ENCODE measurements at places on chromosomes 5 and 9.
A peak's percentile ranks its signal among the peaks of the same experiment; 100 is the strongest.

DNA sequence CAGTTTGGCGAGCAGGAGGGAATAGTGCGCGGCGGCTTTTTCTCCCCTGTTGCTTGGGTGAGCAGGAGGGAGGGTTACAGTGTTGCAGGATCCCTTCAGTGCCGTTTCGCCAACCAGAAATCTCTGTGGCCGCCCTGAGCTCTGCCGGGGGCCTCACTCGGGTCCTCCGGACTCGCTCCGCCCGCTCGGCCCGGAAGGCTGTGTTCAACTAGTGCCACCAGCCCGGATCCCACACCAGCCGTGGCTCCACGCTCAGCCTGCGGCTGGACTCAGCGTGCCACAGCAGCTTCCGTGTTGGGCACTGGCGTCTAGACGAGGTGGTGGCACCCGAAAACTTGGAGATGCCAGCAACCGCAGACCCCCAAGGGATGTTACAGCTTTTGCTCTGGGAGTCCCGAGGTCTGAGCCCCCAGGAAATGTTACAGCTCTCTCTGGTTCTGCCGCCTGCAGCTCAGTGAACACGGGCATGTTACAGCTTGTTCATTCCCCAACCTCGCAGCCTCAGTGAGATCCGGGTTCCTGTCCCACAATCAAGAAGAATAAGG lies 16.0 kb upstream of the OR13C9 start:
- no peak for DNase-seq

- peak; percentile 9 for DNase-seq
Measured at GRCh38 chr5:10133830-10134229, 115.9 kb downstream of the ATPSCKMT start.

- DNase-seq, result no peak
Measured at GRCh38 chr5:92613546-92613945, 967.5 kb downstream of the NR2F1-AS1 start.

GRCh38 chr5:59390074-59390659 lies 503.4 kb downstream of the PDE4D start:
- no peak for DNase-seq

- DNase-seq, result no peak
Measured at GRCh38 chr5:2193542-2194235, 311.0 kb upstream of the IRX4 start.

DNA sequence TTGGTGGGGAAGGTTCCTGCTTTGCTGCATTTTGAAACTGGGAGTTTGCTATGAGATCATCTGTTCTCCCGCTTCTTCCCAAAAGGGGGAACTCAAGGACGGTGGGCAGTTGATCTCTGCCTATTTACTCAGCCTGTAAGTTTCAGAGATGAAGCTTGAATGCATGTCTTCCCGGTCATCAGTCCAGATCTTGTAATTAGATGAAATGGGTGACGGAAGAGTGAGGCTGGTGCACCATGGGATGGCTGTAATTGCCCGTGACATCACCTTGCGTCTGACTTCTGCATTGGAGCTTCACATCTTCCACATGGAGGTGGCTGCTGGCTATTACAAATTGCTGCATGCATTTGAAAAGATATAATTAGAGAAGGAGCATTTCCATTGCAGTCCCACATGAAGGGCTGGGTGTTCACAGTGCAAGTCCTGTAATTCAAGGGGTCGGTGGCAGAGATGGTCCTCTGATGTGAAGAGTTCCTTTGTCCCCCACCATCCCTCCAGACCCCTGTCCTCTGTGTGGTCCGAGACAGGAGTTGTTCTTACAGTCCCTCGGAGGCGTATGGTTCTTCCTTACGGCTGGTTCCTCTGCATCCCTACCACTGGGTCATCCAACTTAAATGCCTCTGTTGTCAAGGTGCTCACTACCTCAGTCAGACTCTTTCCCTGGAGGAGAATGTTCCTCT lies 72.9 kb downstream of the ZNF618 start:
- no peak for DNase-seq

- no peak for DNase-seq
Measured at GRCh38 chr9:108077556-108077955, 588.0 kb upstream of the KLF4 start.

DNA sequence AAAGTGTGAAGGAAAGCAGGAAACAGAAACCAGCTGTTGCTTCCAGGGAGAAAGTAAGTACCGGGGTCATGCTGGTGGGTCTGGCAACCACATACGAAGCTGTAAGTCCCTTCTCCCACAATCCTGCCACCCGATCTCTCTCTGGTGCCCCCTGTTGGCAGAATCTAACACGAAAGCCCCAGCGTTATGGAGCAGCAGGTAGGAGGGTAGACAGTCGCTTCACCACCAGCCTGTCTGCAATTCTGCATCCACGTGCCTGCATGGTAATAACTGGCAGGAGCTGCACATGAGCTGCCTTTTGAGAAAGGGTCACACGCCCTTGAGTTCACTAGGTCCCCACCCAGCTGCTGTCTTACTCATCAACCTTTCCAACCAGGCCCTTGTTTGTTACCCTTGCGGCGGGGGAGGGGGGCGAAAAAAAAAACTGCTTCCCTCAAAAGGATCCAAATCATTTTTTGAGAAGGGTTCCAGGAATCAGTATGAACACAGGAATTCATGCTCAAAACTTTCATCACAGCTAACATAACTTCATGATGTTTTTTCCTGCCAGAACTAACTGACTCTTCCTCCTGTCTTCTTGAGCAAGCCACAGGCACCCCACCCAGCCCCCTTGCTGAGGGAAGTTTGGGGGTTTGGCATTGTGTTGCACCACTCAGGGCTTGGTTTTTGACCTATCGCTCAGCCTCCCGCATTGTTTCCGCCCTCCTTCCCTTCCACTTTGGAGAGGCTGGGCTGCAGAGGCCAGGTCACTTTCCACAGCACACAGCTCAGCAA lies 19.6 kb upstream of the TMEM252 start:
- no peak for DNase-seq

GRCh38 chr9:6113312-6113711 lies 97.9 kb upstream of the RANBP6 start:
- DNase-seq, result no peak

GRCh38 chr9:86892576-86892975 lies 54.7 kb downstream of the GAS1 start:
- DNase-seq, result no peak

DNA sequence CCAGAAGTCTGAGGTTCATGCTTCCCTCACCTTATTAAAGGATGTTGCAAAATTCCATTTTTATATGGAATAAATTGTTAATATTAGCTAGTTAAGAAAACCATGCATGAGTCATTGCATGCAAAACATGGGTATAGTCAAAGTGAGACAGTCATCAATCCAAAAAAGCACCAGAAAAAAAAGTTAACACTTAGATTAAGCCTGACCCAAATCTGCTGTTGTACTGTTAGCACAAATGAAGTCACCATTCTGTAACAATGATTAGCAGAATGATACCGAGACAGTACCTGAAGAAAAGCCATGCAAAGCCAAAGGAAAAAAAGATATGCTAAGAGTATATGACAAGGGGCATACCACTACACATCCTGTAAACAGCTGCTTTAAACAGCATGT lies 49.5 kb downstream of the PKD2L2 start:
- DNase-seq, result no peak

DNA sequence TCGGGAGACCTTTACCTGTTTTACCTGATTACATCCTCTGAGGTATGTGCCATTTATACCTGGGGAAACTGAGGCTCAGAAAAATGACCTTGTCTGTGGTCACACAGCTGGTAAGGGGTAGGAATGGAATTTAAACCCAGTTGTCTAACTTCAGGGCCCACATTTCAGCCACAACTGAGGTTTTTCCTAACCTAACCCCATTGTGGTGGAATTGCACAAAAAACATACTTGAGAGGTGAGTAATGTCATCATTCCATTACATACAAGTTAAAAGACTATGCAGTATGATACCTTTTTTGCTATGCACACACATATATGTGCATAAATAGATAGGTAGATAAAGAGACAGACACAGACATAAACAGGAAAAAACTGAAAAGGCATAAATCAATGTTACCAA lies 14.1 kb downstream of the FGF1 start:
- no peak for DNase-seq

DNA sequence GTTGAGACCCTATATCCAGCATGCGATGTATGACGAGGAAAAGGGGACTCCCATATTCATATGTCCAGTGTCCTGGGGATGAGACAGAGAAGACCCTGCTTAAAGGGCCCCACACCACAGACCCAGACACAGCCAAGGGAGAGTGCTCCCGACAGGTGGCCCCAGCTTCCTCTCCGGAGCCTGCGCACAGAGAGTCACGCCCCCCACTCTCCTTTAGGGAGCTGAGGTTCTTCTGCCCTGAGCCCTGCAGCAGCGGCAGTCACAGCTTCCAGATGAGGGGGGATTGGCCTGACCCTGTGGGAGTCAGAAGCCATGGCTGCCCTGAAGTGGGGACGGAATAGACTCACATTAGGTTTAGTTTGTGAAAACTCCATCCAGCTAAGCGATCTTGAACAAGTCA lies 17.1 kb downstream of the BTNL3 start:
- DNase-seq, result no peak

- no peak for DNase-seq
Measured at GRCh38 chr5:122430319-122430586, 118.2 kb downstream of the SNCAIP start.

DNA sequence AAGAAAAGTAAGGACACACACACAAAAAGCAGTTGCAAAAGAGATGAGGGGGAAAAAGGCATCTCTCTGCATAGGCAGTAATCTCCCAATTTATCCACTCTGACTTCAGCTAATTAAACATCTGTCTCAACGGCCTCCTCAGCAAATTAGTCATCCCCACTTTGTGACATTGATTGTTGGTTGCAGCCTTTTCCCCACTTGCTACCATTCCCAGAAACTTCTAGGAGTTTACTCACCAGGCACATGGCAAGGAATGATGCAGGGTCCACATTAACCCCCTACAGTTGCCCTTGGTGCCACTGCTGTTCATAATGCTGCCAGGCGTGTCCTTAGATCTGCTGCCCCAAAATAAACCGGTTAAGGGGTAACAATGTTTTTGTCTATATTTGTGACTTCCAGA lies 174.6 kb downstream of the MAPKAP1 start:
- no peak for DNase-seq

DNA sequence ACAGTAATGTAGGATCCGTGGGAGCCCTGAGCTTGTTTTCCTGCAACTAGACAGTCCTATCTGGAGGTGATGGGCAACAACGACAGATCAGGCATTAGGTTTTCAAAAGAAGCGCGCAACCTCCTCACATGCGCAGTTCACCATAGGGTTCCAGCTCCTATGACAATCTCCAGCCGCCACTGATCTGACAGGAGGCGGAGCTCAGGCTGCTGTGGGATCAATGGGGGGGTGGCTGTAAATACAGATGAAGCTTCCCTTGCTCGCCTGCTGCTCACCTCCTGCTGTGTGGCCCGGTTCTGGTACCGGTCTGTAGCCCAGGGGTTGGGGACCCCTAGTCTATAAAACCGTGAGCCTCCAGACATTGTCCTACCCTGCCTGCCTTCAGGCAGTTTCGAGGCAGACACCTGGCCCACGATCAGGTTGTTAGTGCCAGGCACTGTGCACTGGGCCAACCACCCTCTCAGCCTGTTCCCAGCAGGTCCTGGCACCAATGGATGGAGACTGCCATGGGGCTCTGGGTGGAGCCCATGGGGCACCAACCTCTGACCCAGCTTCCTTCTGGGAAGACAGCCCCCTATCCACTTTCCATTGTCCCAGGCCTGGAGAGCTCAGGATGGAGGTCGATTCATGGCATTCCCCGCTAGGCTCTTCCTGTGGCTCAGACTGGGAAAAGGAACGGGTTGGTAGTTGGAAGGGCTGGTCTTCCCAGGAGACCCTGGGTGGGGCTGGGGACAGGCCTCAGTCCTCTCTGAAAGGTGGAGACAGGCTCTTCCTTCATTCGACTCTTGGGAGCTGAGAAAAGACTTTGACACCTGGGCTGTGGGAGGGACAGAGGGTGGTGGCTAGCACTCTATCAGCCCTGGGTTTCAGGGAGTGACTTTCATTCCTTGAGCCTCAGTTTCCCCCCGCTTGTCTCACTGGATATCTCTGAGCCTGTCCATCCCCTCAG lies 1.7 kb downstream of the ENDOG start:
- DNase-seq, result peak; percentile 19

- DNase-seq, result no peak
Measured at GRCh38 chr9:106587042-106587441, 275.9 kb upstream of the ZNF462 start.

DNA sequence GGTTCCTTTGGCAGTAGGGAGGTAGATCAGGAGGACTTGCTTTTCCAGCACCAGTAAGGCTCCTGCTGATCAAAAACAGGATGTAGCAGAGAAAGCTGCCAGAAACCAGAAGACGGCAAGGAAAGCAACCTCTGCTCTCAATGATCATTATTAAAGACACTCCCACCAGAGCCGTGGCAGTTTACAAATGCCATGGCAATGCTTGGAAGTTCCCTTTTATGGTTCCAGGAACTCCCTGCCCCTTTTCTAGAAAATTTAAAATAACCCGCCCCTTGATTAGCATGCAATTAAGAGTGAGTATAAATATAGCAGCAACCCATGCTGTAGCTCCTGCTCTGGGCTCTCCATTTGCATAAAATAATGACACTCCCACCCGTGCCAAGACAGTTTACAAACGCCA lies 16.1 kb downstream of the EQTN start:
- no peak for DNase-seq

DNA sequence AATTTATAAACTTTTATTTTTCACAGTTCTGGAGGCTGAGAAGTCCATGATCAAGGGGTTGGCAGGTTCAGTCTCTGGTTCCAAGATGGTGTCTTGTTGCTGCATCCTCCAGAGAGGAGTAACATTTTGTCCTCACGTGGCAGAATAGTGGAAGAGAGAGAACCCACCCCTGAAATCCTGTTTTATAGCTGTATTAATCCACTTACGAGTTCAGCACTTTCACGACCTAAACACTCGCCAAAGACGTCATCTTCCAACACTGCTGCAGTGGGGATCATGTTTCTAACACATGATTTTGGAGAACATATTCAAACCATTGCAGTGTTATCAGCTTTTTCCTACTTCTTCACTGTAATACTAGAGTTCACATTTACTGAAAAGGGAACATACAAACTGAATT lies 233.0 kb upstream of the ATP10B start:
- DNase-seq, result no peak

GRCh38 chr9:16348531-16348930 lies 521.9 kb downstream of the BNC2 start:
- DNase-seq, result no peak

DNA sequence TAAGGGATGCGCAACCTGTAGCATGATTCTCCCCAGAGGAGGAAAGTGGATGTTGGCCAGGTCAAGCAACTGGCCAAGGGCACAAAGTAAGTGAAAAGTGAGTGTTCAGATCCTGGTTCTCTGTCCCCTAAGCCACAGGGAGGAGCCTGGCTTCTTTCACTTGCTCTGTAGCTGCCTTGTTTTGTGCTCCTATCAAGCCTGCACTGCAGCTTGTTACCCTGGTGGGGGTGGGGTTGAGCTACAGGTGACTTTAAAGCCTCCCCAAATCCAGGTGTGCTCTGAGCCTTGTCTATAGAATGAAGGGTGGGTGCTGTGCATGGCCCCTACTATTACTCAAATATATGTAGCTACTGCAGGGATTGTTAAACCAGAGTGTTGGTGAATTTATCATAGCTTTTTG lies 32.9 kb downstream of the RALGPS1 start:
- DNase-seq, result no peak
